HFFc6 (cell line): ENCODE measurements at places on chromosomes 12 and 14. TPM values are rescaled to one million over a fixed set of nuclear protein-coding genes. Genes with fewer than 3 reads are reported as not detected.

- no peak for DNase-seq
Observed at GRCh38 chr14:55316564-55316963, 45.3 kb downstream of the FBXO34 start.

GRCh38 chr12:617304-617915 is 45.8 kb downstream of the NINJ2 start:
- DNase-seq, result no peak

GRCh38 chr14:46352844-46353243 is 298.7 kb downstream of the RPL10L start:
- no peak for DNase-seq

DNA sequence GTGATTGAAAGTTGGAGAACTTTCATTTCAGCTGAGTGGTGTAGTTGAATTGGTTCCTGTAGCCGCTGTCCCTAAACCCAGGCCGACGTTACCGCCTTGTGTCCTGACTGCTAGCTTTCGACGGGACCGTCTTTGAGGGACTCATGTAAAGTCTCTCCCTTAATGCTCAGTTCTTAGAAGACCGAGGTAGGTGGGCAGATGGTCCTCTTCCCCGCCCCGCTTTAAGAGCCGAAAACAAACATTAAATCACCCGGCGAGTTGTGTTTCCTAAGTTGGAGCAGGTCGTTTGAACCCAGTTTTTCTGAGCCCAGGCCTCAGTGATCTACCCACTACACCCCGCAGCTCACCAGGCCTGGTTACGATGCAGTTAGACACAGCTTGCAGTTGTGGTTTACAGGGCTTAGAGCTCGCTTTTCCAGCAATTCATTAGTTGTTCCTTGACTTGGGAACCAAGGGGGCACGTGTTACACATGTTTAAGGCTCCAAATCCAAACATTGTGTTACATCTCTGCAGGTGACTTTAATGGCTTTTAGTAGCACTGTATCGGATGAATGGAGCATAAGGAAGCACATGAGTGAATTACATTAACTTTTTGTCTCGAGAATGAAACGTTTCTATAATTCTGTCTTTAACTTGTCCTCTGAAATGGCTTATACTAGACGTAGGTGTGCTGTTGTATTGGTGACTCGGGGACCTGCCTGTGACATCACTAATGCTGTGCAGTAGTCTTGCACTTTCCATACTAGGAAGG is 790 bp downstream of the NEDD1 start:
- no peak for DNase-seq

Gene IKZF4
- total RNA-seq, result 4.5 to 5.8 TPM (median 4.5 TPM) in 3 replicates

DNA sequence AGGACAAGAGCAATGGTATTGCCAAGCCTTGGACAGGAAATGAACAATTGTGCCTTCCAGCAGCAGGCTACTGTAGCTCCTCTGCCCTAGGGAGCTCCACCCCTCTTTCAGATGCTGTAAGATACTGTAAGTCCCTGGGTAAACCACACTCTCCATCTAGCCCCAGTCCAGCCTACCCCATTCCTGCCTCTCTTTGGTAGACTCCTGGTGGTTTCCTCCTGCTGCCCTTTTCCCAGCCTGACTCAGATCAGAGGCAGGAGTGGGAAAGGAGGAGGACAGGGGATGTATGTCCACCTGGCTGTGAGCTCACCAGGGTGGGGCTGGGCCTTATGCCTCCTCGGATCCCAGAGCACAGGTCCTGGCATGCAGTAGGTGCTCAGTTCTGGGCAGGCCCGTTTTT is 174.6 kb downstream of the ESRRB start:
- no peak for DNase-seq

DNA sequence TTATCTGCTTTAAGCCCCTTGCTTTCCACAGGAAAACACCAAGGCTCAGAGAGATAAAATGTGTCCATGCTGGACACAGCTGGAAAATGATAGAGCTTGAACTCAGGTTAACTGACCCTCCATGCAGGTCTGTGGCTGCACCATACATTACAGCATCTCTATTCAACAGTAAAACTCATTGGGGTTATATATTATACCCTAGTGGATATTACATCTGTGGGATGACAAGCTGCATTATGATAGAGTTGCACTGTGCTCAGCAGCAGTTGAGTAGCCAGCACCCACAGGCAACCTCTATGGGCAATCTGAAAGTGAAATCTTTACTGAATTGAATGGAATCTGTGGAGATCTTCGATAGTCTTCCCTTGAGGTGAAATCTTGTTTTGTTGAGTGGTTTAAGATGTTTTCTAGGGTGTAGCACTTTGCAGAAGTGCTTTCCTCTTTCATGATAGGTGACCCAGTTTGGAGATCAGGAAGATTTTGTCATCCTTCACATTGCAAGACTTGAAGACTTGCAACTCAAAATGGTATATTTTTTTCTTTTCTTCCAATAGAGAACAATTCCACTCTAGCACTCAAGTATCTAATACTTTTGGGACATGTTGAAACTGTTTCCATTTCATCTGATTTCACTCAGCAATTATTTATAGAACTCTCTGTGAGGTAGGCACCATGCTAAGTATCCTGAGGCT is 389.2 kb downstream of the RAD51B start:
- no peak for DNase-seq

- peak; percentile 66 for DNase-seq
Observed at GRCh38 chr12:5262450-5262849, 169.5 kb upstream of the NTF3 start.

DNA sequence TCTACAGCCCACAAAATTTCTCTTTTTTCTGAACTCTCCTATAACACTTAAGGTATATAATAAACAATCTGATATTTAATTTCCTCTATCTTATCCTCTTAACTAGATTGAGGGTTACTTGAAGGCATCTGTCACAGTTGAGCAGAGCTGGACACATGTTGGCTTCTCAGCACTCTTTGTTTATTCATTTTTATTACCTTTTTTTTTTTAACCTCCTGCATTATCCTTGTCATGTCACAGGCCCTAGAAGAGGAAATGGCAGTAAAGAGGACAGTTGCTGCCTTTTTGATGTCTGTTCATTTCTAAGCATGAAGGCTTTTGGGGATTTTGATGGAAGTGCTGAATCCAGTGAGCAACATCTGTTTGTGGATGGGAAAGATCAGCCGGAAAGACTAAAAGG is 32.5 kb upstream of the EVL start:
- no peak for DNase-seq

- no peak for DNase-seq
Observed at GRCh38 chr12:52427083-52427482, 7.1 kb downstream of the KRT75 start.
